ENCODE measurements at places on chromosomes 6 and 20.

DNA sequence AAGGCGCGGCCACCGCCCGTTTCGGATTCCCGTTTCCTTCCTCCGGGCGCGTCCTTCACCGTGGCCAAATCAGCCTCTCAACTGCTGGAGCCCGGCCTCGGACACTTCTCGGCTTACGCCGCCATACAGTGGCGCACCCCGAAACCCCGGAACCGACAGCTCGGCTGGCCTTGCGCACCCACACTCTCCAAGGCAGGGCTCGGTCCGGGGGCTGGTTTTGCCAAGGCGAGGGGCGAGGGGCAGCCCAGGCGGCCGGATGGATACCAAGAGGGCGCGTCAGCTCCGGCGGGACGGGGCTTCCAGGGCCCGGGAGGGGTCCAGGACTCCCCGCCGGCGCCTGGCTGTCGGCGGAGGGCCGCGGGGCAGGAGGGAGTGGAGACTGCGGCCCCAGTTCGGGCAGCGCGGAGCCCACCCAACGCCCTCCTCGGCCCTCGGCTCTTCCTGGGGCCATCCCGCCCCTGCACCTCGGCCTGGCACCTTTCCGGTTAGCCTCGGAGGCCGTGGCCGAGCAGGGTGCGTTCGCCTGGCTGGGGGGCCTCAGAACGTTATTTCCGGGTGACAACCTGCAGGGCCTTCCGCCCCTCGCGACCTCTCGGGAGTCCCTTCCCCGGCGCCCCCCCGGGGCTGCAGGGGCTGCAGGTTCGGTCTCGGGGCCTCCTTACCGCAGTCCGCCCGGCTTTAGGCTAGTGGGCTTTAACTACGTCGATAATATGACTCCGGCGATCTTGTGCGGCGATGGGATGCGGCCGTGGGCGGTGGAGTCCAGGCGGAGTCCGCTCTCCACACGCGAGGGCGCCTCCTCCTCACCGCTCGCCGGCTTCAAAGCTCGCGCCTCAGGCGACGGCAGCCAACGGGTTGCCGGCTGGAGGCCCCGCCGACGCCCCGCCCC, 697 bp upstream of the CEP43 start:
- H3K4me3 ChIP-seq, result peak overlapping the region; percentile 77
- H3K4me1 ChIP-seq, result peaks cover 10% of the 10 kb centered on the region
- H3K27ac ChIP-seq, result peak overlapping the region; percentile 70
- no peaks in the 10 kb centered on the region for H3K27me3 ChIP-seq
- H3K36me3 ChIP-seq, result no peaks in the 10 kb centered on the region

DNA sequence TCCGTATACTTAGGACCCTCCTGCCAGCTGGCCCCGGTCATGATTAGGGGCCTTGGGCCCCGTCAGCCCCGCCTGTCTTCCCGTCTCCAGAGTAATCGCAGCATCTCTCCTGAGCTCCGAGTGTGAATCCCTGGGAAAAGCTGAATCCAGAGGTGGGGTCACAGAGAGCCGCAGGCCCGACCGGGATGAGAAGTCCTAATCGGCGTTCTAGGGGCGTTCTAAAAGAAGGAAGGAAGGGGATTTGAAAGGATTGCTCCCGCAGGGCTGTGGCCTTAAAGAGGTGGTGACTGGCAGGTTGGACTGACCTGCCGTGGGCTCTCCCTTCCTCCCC, 371 bp downstream of the HMGN4 start:
- peaks cover 18% of the 10 kb centered on the region for H3K4me1 ChIP-seq
- H3K36me3 ChIP-seq, result peaks cover 1% of the 10 kb centered on the region
- H3K27ac ChIP-seq, result peak overlapping the region; percentile 90
- no peak for DNase-seq

- H3K27ac ChIP-seq, result no peak overlapping the region
- H3K27me3 ChIP-seq, result no peaks in the 10 kb centered on the region
- no peak overlapping the region for H3K4me3 ChIP-seq
- no peak for DNase-seq
- no peaks in the 10 kb centered on the region for H3K4me1 ChIP-seq
Measured at GRCh38 chr20:52434041-52434425, 242.5 kb upstream of the ZFP64 start.

GRCh38 chr6:106959985-106960384, 14.5 kb downstream of the CD24 start:
- DNase-seq, result no peak
- H3K27me3 ChIP-seq, result no peaks in the 10 kb centered on the region
- H3K36me3 ChIP-seq, result no peaks in the 10 kb centered on the region
- no peak overlapping the region for H3K27ac ChIP-seq

All from keratinocyte (primary cell).